A549 treated with GW870086 at 1 μM for 4 hours (cell line): ENCODE measurements at places on chromosomes 5 and 9. TPM values are rescaled to one million over a fixed set of nuclear protein-coding genes. Genes with fewer than 3 reads are reported as not detected.

Gene PCDHGA6
- 0.13 to 0.26 TPM (median 0.14 TPM) in 5 replicates for total RNA-seq

Gene PCDHB12
- not detected in 5 replicates for total RNA-seq

Gene BRD8
- 41.9 to 53.8 TPM (median 45.5 TPM) in 5 replicates for total RNA-seq

Gene GRAMD2B
- total RNA-seq: 0.81 to 1.5 TPM (median 0.98 TPM) in 5 replicates

Gene OMD
- not detected in 5 replicates for total RNA-seq

Gene AHRR
- total RNA-seq: 4.1 to 4.7 TPM (median 4.3 TPM) in 5 replicates

Gene ARID3C
- 0.15 to 0.41 TPM (median 0.21 TPM) in 4 of 5 replicates, not detected in the other for total RNA-seq

Gene C9orf40
- 7.8 to 12.5 TPM (median 11.2 TPM) in 5 replicates for total RNA-seq
